Activated CD8-positive, alpha-beta memory T cell treated with anti-CD3 and anti-CD28 coated beads for 1 hour (primary cell): ENCODE measurements at places on chromosomes 3 and 15.

DNA sequence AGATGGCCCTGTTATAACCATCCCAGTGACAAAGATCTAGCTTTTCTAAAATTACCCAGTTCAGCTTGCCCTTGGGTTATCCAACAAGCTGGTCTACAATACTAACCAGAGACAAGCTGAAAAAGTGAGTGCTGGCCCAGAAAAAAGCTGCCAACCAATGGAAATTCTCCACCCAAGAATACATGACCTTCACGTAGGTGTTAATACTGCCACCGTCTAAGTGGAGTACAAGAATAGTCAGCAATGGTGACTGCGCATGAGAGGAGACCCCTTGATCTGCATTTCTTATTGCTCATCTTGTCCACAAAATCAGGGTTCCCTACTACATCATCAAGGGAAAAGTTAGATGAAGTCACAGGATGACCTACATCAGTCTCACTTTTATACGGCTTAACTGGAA lies 15.8 kb upstream of the PLCH1 start:
- no peak for DNase-seq

GRCh38 chr3:133157716-133158115 lies 119.5 kb downstream of the TMEM108 start:
- no peak for DNase-seq

DNA sequence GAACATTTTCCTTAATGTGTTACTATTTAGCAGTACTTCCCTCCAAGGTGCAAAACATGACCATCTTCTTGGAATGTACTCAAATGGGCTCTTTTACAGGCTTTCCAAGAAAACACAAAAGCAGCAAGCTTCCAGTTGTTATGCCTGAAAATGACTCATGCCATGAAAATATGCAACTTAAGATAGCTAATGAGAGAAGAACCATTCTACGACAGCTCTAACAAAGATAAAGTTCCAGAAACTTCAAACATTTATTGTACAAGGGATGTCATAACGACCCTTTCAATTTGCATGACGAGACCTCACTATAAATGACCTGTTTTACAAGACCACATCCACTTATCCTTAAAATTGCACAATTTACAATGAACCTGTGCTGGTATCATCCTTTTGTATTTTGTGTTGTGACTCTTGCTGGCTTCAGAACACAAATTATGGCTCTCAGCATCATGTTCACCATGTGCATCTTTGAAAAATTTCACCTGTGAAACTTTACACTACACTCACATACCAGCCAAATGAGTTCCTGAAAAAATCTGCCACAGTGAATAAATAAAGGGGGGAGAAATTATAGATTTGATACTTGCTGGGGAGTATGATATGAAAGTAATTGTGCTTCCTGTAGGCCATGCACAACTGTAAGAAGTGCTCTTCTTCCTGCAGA lies 433.7 kb downstream of the MAGI1 start:
- DNase-seq, result no peak

- DNase-seq, result no peak
Measured at GRCh38 chr3:13140596-13140995, 67.4 kb upstream of the IQSEC1 start.

DNA sequence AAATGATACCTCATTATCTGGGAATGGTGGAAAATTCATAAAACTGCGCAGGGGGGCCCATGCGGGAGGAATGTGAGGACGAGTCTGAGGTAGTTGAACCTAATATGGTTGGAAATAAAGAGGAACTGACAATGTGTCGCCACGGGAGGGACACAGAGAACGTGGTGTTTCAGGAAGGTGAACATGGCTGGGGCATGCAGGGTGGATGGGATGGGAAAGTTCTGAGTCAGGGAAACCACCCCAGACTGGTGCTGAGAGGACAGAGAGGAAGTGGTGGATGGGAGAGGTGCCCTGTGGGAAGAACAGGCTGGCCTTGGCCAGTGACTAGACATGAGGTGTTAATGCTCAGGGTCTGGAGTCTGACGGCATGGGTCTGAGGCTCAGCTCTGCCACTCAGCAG lies 137.1 kb upstream of the WNT5A start:
- no peak for DNase-seq

DNA sequence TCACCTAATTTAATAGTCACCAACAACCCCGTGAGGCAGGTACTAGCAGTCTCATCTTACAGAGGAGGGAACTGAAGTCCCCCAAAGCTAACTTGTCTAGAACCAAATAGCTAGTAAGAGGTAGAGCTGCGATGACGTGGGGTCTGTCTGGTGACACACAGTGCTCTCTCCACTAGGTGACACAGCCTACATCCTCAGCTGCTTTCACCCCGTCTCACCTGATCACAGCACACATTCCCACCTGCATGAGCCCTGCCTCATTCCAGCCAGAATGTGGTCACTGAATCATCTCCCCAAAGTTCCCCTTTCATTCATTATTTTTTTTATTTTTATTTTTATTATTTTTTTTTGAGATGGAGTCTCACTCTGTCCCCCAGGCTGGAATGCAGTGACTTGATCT lies 21.3 kb upstream of the MAGEF1 start:
- DNase-seq, result no peak

DNA sequence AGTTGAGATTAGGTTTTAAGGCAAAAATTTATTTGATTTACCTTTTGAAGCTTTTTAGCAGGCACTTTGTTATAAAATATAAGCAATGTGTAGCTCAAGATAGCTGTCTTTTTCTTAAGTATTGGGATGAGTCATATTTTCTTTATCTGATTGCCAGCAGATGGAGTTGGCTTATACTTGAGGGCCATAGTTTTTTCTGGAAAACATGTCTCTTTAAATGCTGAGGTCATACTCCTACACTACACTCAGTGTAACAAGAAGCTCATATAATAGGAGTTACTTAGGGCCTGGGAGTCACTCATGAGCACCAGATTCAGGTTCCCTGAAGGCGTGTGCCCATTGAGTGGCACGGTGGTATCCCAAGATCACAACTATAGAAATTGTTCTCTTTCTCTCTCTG lies 579.8 kb downstream of the EDEM1 start:
- no peak for DNase-seq

- DNase-seq, result no peak
Measured at GRCh38 chr3:40782111-40782721, 257.5 kb downstream of the ZNF621 start.

DNA sequence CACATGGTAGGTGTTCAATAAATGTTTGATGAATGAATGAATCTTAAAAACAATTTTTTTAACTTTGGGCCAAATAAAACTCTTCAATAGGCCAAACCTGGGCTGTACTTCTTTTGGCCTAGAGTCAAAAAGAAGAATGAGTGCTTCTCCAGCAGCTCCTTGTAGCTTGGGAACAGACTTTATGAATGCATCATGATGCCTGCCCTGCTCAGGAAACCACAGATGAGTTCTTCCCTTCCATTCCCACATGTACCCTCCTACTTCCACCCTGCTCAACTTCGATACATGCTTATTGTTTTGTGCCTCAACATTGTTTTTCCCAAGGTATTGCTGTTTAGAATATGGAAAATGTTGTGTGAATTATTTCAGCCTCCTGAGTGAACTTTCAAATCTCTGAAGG lies 87.0 kb downstream of the FILIP1L start:
- no peak for DNase-seq

GRCh38 chr3:53865732-53866499 lies 16.0 kb downstream of the ACTR8 start:
- no peak for DNase-seq

DNA sequence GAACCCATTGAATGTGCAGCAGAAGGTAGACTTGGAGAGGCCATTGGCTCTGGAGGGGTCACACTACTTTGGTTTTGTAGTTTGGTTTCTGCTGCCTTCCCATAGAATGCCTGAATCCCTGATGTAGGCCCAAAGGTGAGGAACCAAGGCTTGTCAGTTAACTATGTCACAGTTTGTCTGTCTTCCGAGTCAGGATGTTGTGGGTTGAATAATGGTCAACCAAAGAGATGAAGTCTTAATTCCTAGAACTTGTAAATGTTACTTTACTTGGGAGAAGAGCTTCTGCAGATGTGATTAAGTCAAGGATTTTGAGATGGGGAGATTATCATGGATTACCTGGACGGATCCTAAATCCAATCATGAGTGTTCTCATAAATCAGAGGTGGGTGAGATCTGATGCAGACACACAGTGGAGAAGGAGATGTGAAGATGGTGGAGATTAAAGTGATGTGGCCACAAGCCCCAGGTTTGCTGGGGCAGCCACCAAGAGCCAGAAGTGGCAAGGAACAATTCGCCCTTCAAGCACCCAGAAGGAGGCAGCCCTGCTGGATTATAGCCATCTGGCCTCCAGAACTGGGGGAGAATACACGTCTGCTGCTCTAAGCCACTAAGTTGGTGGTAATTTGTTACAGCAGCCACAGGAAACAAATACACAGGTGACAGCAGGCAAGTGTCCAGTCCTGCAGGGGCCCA lies 2.3 kb upstream of the CCR8 start:
- DNase-seq, result no peak

GRCh38 chr3:167941234-167941995 lies 154.3 kb downstream of the GOLIM4 start:
- no peak for DNase-seq

DNA sequence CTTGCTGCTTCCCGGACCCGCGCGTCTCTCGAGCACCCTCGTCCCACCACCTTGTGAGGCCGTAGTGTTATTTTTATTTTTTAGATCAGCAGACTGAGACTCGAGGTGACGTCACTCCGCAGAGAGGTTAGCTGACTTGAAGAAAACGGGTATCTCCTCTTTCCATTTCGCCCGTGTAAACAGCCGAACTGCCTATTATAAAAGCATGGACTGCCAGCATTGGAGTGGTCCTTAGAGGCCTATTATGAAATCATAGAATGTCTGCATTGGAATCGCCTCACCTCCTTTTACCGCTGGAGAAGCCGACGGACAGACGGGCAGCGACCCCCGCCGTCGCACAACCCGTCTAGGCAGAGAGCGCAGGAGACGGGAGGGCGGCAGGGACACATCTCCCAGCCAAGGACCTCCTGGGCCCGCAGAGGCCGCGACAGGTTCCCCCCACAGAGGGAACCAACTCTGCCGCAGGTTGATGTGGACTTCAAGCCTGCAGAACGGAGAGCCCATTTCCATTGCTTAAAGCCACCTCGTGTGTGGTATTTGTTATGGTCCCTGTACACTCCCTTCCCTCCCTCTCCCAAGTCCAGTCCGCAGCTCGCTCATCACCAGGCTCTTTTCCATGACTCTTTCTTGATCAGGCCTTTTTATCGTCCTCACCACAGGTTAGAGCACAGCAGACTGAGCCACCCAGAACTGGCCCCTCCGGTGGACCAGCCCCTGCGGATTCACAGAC lies 540 bp upstream of the PPP1R2 start:
- DNase-seq, result no peak

DNA sequence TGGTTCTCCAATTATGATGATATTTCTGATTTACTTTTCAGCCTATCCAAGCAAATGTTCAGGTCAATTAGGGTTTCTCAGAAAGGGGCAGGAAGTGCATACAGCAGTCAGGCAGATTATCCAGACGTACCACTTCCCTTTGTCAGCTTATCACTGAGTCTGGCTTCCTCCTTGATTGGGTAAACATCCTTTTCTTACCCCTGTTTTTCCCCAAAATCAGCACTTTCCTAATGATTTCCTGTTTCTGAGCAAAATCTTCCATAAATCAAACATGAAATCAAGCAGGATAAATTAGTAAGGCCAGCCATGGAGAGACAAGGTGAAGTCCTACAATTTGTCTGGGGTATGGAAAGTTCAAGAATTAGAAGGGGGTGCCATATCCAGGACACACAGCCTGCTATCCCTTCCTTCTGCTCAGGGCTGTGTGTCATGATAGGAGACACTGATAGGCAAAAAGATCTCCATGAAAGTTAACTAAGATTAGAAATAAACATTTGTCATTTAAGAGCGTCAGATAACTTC lies 29.0 kb downstream of the ADIPOQ start:
- DNase-seq, result no peak

DNA sequence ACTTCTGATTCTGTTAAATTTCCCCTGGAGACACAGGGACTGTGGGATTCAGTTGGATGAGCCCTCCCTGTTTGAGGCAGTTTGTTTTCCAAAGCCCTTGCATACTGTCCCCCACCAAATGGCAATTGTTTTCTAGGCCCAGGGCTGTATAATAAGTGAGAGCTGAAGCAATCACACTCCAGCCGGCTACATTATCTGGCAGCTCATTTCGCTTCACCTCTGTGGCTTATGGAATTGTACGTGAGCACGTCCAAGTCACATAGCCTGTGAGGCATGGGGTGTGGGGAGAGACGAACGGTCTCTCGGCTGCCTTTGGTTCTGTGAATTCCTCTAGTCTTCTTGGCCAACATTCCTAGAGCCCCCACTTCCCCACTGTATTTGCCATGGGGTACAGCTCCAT lies 10.7 kb downstream of the RBP2 start:
- DNase-seq, result no peak

- DNase-seq, result no peak
Measured at GRCh38 chr15:35912196-35912595, 366.2 kb upstream of the DPH6 start.

DNA sequence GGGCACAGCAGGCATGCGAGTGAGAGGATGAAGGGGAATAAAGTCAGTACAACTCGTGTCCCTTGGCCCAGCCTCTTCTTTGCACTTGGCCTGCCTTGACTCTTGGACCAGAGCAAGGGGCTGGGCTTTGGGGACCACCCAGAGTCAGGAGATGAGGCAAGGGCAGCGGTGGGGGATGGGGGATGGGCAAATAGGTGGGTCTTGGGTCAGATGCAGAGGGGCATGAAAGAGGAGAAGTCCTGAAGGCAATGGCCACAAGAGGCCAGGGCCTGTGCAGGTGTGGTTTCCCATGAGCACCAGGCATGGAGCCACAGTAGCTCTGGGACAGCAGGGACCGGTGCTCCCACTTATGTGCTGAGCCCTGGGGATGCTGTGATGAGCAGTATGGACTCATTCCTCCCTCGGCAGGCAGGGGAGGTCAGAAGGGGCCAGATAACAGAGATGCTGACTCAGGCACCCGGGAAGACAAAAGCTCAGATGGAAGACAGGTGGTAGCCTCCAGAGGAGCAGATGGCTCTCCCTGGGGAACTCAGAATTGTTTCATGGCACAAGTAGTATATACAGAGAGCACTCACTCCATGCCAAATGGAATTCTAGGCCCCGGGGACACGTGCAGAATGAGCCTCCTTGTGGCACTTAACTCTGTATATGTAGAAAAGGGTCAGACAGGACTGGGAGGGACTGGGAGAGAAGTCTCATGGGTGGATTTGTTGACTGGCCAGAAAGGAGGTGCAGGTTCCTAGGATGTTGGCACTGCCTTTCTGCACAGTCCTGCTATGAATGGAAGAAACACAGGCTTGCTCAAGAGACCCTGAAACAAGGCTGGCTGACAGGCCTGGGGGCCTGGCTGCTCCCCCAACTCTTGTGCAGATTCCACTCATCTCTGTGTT lies 14.3 kb downstream of the ZBTB47 start:
- DNase-seq, result no peak

GRCh38 chr3:153163756-153164550 lies 1.9 kb downstream of the RAP2B start:
- no peak for DNase-seq

- DNase-seq, result no peak
Measured at GRCh38 chr3:115254492-115255196, 107.6 kb upstream of the ZBTB20 start.

DNA sequence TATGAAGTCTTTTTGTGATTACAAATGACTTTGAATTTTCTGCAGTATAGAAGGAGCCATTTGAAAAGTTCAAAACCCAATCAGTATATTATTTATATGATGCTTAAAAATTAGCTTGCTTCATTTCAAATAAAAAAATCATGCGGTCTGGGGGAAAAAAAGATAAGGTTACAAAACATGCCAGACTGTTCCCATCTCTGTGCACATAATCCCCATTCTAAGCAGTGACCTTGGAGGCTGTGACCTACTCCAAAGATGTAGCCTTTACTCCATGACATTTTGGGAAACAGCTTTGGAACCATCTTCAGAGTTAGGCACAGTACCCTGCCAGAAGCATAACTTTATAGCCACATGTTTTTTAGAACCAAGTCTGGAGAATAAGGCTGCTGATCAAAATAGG lies 447.7 kb upstream of the WNT5A start:
- DNase-seq, result no peak
